ENCODE measurements at places on chromosomes 2 and 18.
A peak's percentile ranks its signal among the peaks of the same experiment; 100 is the strongest.

GRCh38 chr18:12445554-12445953 lies 37.8 kb downstream of the PRELID3A start:
- no peak for DNase-seq

DNA sequence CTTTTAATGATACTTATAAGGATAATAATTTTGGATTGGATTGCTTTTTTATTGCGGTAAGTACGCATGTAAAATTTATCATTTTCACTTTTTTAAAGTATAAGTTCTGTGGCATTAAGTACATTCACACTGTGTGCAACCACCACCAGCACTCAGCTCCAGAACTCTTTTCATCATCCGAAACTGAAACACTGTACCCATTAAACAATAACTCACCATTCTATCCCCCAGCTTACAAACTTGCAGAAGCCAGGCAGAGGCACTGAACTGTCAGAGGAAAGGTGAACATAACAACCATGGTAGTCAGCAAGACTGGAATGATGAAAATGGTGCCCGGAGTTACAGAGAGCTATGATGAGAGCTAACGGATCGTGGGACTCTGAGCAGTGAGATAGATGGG lies 465.9 kb downstream of the ADCYAP1 start:
- DNase-seq: no peak

- DNase-seq: peak; percentile 12
Observed at GRCh38 chr18:12928206-12928605, 19.6 kb upstream of the SEH1L start.

GRCh38 chr2:184078496-184078895 lies 519.8 kb upstream of the ZNF804A start:
- no peak for DNase-seq

GRCh38 chr2:74501335-74502071 lies 2.1 kb upstream of the LBX2 start:
- DNase-seq: no peak

DNA sequence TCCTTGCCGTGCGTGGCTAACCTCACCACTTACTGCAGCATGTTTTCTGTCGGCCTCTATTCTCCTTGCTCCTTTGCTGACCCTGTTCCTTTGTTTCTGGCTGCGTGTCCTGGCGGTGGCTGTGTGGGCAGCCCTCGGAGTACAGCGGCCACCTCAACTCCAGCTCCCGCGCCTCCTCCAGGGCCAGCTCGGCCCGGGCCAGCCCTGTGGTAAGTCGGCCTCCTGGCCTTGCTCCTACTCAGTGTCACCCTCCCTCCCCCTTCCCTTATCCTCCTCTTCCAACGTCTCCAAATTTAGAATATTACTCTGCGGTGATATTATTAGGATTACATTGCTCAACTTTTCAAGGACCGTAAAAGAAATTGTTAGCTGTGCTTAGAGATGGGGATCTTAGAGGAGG lies 59.5 kb upstream of the RBM44 start:
- DNase-seq: no peak

DNA sequence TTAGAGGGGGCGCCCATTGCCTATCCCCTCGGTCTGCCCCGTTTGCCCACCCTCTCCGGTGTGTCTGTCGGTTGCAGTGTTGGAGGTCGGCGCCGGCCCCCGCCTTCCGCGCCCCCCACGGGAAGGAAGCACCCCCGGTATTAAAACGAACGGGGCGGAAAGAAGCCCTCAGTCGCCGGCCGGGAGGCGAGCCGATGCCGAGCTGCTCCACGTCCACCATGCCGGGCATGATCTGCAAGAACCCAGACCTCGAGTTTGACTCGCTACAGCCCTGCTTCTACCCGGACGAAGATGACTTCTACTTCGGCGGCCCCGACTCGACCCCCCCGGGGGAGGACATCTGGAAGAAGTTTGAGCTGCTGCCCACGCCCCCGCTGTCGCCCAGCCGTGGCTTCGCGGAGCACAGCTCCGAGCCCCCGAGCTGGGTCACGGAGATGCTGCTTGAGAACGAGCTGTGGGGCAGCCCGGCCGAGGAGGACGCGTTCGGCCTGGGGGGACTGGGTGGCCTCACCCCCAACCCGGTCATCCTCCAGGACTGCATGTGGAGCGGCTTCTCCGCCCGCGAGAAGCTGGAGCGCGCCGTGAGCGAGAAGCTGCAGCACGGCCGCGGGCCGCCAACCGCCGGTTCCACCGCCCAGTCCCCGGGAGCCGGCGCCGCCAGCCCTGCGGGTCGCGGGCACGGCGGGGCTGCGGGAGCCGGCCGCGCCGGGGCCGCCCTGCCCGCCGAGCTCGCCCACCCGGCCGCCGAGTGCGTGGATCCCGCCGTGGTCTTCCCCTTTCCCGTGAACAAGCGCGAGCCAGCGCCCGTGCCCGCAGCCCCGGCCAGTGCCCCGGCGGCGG lies 1.7 kb downstream of the MYCN start:
- no peak for DNase-seq

Data from fibroblast of upper back skin (primary cell).